Astrocyte of the spinal cord (primary cell): ENCODE measurements at places on chromosomes 3 and 15.

DNA sequence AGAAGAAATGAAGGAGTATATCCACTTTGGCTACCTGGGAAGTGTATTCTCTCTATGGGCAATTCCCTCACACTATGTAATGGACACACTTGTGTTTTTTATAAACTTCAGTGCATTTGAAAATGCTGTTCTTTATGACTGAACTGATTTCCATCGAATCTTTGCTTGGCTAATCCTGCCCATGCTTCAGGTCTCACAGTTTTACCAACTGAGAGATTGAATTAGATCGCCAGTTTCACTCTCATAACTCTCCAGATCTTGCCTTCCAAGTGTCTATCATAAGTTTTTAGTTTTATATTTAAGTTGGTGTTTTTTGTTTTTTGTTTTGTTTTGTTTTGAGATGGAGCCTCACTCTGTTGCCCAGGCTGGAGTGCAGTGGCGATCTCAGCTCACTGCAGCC is 73.5 kb upstream of the MBNL1 start:
- DNase-seq = no peak

GRCh38 chr15:35929740-35930444 is 383.9 kb upstream of the DPH6 start:
- no peak for DNase-seq

GRCh38 chr15:93587059-93587521 is 498.1 kb upstream of the RGMA start:
- DNase-seq = no peak

DNA sequence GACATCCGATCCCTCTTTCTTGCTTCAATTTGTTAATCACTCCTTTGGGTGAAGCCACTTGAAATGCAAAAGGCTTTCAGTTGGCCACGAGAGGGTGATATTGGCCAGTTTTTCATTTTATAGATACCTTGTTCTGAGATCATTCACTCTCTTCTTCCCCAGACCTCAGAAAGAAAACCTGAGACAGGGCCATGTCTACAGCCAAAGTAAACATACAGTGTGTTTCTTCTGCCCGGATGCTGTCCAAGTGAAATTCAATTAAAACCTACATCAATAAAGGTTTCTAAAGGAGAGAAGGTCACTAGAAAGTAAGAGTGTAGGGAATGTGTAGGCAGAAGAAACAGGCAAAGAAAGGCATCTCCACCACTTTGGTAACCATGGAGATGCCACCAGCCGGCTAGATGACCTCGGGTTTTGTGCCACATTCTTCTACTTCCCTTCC is 39.5 kb upstream of the FMN1 start:
- peak; percentile 71 for DNase-seq

DNA sequence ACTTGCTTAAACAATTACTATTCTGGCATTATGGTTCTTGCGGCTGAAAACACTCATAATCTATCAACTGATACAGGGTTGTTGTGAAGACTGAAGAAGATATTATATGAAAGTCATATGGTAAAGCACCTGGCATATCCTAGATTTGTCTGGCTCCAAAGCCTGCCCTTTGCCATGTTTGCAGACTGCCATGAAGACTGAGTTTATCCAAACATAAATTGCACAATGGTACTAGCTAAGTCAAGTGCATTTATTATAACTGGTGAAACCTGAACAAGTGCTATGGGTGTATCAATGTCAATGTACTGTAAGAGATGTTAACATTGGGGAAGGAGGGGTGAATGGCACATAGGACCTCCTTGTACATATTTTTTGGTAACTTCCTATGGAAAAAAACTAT is 87.4 kb upstream of the MEX3B start:
- no peak for DNase-seq

DNA sequence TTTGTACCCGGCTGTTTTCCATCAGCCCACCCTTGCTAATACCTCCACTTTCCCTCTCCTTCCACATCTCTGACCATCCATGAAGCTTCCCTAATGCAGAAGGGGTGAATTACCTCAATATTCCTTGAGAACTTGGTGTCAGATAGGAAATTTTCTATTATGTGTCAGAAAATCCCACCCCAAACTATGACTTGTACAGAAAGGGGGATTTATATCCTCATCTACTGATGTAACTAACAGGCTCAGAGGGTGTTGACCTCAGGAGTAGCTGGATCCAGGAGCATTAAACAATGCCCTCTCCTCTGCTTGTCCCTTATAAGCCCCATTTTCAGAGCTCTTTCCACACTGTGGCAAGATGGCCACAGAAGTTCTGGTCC is 242.8 kb upstream of the TLE3 start:
- no peak for DNase-seq

- no peak for DNase-seq
Observed at GRCh38 chr3:98109807-98110549, 20.5 kb upstream of the OR5H1 start.

DNA sequence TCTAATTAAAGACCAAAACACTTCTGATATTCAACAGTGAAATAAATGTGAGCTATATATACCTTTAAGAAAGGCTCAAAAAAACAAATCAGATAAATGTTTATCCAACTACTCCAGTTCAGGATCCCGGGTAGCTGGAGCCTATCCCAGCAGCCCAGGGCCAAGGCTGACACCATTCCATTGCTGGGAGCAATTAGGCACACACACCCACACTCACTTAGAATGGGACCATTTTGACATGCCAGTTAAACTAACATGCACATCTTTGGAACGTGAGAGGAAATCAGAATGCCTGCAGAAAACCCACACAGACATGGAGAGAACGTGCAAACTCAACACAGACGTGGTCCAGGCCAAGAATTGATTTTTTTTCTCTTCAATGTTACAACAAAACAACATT is 30.0 kb upstream of the PLSCR4 start:
- peak; percentile 5 for DNase-seq

- DNase-seq = no peak
Observed at GRCh38 chr3:65761446-65762234, 277.1 kb downstream of the MAGI1 start.
